ENCODE measurements at places on chromosomes 11 and 22.

DNA sequence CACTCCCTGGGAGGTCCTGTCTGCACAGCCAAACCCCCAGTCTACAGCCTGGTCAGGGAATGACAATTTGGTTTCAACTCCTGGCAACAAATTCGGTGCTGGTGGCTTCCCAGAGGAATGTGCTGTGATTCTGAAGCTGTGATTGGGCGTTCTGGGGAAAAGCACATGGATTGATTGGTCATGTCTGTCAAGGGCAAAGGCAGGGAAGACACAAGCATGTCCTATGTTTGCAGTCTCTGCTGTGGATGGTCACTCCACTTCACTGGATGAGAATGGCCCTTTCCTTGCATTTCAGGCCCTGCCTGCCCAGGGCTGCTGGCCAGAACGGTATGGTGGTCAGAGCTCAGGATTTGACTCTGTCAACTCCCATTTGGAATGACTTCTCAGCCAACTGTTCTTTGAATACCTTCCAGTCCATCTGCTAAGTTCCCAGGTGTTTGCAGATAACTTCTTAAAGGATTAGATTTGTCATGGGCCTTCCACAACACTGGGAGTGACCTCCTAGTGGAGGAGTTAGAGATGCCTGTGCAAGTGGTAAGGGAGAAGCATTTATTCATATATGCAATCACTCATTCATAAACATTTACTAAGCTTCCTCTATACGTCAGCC, 42.7 kb downstream of the SGSM1 start:
- DNase-seq, result no peak

DNA sequence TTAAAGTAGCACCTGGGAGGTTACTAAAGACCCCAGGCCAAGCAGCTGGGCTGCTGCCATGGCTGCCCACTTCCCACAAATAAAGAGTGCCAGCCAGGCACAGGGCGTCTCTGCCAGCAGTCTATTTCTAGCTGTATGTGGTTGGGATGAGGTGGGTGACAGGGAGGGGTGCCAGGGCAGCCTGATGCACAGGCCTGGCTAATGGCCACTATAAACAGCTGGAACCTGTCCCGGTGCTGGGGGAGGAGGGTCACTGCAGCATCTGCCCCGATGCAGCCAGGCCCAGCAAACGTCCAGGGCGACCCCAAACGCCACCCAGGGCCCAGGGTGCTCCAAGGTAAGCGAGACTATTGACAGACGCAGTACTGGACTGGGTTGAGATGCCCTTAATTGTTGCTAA, 37.4 kb downstream of the SCUBE1 start:
- no peak for DNase-seq

- no peak for DNase-seq
Observed at GRCh38 chr11:69797737-69798528, 21.3 kb downstream of the FGF3 start.

GRCh38 chr22:40635940-40636379, 559 bp downstream of the MRTFA start:
- DNase-seq, result no peak

DNA sequence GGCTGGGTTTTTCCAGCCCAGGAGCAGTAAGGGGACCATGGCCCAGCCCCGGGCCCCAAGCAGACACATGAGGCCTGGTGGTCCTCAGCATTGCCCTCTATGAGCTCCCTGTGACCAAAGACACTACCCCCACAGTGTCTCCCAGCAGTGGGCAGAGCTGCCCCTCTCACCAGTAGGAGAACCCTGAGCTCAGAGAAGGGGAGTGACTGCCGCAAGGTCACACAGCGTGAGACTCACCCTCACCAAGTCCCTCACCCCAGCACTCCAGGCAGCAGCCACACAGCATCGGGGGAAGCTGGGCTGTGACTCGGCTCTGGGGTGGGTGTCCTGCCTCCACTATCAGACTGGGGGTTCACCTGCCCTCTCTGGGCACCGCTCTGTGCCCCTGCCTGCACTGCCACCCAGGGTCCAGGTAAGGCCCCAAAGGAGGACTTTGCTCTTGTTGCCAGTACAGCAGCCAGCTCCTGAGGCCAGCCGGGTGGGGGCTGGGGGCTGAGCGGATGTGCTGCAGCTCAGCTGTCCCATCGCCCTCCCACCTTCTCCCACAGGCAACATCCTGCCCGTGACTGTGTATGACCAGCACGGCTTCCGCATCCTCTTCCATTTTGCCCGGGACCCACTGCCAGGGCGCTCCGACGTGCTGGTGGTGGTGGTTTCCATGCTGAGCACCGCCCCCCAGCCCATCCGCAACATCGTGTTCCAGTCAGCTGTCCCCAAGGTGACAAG, 7.9 kb upstream of the SH3BP1 start:
- no peak for DNase-seq

DNA sequence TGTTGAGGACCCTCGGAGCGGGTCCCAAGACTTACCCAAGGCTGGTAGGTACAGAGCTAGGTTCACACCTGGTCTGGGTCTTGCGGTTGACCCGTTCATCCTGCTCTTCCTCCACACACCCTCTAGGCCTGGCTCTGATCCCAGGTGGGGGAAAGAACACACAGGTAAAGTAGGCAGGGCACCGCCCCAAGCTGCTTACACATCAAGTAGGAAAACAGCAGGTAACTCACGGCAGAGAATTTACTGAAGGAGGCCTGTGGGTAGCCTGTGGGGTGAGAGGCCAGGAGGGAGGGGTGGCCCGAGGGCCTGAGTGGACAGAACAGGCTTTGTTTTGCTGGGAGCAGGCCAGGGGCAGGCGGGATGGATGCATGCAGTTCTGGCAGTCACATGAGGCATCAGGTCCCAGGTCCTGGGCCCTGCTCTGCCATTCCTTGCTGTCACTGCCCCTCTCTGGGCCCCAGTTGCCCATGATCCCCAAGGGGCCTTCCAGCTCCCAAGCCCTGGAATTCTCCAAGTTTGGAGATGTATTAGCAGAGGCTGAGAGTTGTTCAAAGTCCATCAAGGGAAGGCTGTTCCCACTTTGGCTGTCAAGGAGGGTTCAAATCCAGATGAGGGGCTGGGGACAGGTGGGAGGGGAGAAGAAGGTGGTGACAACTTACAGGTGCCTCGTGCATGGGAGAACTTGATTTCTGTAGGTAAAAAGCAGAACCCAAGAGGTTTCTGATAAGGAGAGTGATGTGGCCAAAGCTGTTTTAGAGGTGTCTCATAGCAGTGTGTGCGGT, 5.7 kb downstream of the TSKU start:
- DNase-seq, result no peak

- DNase-seq, result no peak
Observed at GRCh38 chr22:31932863-31933262, 11.5 kb upstream of the YWHAH start.

- DNase-seq, result no peak
Observed at GRCh38 chr11:62493801-62494200, 52.8 kb downstream of the AHNAK start.

DNA sequence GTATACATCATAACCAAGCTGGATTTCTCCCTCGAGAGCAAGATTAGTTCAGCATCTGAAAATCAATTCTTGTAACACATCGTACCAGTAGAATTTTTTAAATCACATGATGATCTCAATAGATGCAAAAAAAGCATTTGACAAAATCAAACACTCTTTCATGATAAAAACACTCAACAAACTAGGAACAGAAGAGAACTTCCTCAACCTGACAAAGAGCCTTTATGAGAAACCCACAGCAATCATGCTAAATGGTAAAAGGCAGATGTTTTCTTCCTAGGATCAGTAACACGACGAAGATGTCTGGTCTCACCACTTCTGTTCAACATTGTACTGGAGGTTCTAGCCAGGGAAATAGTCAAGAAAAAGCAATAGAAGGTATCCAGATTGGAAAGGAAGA, 34.1 kb upstream of the TMPRSS4 start:
- DNase-seq, result no peak

GRCh38 chr11:122156940-122157382, 40.9 kb upstream of the BLID start:
- no peak for DNase-seq

- no peak for DNase-seq
Observed at GRCh38 chr11:33777906-33778305, 3.6 kb upstream of the FBXO3 start.

DNA sequence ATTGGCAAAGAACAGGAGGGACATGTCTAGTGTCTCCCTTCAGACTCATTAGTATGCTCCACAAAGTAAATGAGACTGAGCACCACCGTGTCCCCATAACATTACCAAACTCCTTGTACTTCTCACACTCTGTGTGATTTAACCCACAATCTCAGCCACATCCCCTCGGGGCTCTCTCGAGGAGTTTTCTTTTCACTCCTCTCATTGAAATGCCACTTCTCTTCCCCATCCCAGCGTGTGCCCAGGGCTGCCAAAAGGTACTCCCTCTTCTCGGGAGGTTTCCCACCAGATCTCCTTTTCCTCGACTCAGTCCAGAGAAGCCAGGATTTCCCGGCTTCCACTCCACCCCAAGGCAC, 1.1 kb downstream of the RBFOX2 start:
- no peak for DNase-seq

Data from fibroblast of skin of scalp (primary cell).